Stimulated activated CD4-positive, alpha-beta T cell treated with anti-CD3 and anti-CD28 coated beads, Interleukin-15, amount 100 ng/mL, for 24 hours (primary cell): ENCODE measurements at places on chromosomes 5 and 9.

GRCh38 chr5:5521029-5521428 is 98.6 kb downstream of the ICE1 start:
- DNase-seq, result no peak

GRCh38 chr5:77867914-77868313 is 91.8 kb upstream of the TBCA start:
- no peak for DNase-seq

- no peak for DNase-seq
Observed at GRCh38 chr9:24398466-24398865, 147.2 kb downstream of the IZUMO3 start.

- no peak for DNase-seq
Observed at GRCh38 chr5:7415123-7415522, 19.2 kb downstream of the ADCY2 start.

GRCh38 chr5:102700120-102700831 is 54.8 kb upstream of the PAM start:
- no peak for DNase-seq

DNA sequence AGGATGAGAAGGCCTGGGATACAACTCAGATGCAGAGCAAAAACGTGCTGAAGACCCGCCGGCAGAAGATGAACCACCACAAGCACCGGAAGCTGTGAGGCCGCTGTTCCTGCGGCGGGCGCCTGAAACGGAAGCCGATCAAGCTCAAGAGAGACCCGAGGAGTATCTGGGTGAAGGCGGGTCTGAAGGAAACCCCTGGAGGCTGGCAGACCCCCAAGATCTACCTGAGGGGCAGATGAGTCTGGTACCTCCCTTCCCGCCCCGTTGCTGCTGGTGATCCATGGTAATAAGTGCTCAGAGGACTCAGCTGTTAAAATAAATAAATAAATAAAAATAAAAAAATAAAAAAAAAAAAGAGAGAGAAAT is 89.3 kb downstream of the BASP1 start:
- no peak for DNase-seq
